CD4-positive, alpha-beta T cell treated with Interleukin-2 at 100 ng/mL for 4 hours (primary cell): ENCODE measurements at places on chromosomes 5 and 9.

DNA sequence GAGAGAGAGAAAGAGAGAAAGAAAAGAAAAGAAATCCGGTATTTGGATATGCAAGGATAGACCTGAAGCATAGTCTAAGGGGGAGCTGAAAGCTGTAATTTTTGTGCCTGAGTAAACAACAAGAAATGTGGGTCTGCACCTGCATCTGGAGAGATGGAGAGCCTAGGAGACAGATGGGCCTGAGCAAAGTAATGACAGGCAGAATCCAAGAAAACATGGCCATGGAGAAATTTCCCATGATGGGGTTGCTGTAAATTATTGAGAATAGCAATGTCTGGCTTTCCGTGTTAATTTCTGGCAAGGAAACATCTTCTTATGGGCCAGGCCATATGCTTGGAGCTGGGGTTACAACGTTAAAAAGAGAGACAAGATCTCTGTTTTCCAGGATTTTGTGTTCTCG is 40.2 kb downstream of the YIPF5 start:
- DNase-seq: no peak

DNA sequence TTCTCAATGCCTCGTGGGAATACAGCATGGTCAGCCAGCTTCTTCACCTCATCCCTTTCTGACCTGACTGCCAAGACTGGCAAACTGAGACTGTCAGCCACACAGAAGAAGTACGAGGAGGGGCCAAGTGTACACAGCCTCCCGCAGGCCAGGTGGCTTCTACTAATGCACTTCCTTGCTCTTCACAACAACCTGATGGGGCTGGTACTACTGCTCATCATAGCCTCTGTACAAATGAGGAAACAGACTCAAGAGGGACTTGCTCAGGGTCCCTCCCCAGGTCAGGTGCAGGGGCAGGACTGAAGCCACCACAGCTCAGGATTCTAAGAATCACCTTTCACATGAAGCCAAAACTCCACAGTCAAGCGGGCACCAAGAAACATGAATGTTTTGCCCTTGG is 21.3 kb downstream of the NIPAL4 start:
- DNase-seq: peak; percentile 18

DNA sequence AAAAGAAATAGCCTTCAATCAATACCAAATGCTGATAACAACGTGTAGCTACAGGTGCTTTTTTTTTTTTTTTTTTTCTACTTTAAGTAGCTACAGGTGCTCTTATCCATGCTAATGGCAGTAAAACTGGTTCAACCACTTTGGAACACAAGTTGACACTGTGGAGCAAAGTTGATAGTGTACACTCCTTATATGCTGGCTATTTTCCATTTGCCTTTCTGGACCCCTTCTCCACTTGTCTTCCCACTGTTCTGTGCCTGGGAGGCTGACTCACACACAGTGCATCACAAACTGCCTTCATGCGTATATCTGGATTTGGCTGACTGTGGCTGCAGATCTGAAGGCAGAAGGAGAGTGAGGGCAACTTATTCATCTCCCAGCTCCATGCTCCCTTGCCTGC is 247.9 kb downstream of the MSX2 start:
- DNase-seq: no peak

- no peak for DNase-seq
Measured at GRCh38 chr9:134895097-134895496, 14.5 kb downstream of the FCN2 start.

- no peak for DNase-seq
Measured at GRCh38 chr9:126327006-126327713, 531 bp downstream of the MVB12B start.

GRCh38 chr5:68193481-68194036 is 22.0 kb upstream of the PIK3R1 start:
- no peak for DNase-seq

DNA sequence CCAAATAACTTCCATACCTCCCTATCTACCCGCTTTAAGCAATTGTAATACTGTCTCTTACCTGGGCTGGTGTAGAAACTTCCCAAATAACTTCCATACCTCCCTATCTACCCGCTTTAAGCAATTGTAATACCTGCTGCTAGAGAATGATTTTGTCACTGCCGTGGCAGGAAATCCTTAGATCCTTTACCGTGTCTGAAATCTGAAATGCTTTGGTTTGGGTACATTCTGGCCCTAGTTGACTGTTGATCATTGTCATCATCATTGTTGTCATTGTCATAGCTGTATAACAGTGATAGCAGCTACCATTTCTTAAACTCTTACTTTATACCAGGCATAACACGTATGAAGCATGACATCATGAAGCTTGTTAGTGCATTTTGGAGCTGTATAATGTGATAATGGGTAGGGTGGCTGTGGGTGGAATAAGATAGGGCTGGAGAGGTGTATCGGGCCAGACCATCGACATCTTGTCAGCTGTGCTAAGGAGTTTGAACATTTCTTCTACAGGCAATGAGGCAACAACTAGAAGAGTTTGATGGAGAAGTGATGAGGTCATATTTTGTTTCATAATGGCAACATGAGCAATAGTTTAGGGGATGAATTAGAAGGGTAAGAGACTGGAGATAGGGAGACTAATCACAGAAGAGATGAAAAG is 15.7 kb downstream of the PIP5K1B start:
- DNase-seq: no peak

DNA sequence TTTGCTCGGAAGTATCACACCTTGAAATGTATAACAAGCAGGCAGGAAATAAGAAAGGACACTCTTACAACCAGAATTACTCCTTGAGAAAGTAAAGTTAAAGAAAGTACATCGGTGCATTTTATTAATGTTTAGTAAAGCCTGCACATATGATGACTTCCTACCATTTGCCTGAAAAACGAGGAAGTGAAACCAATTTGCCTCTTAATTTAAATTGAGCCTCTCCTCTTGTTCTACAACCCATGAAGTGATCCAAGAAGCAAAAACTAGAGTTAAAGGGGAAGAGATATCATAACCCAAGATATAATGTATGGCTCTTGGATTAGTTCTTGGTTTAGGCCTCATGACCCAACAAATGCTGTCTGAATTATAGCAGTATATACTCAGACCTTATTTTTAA is 95.6 kb downstream of the GNAQ start:
- DNase-seq: peak; percentile 5

GRCh38 chr9:10008101-10008799 is 604.6 kb downstream of the PTPRD start:
- no peak for DNase-seq

- no peak for DNase-seq
Measured at GRCh38 chr5:16660982-16661381, 44.2 kb upstream of the RETREG1 start.

GRCh38 chr5:170753311-170753710 is 30.2 kb upstream of the GABRP start:
- no peak for DNase-seq

DNA sequence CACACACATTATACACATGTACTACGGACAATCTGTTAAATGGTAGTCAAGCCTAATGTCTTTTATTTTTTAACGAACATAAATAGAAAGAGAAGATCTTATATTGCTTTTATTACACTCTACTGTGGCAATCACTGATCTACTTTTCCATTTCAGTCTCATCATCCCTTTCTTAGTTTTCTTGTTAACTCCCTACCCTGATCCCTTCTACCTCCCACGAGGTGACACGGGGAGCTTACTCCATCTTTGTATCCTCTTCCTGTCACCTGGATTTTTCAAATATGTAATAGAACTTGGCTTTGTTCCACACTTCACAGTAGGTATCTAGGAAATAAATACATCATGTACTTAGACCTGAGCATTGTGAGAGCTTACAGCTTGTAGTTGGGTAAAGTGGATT is 211.0 kb downstream of the PIK3R1 start:
- DNase-seq: no peak

DNA sequence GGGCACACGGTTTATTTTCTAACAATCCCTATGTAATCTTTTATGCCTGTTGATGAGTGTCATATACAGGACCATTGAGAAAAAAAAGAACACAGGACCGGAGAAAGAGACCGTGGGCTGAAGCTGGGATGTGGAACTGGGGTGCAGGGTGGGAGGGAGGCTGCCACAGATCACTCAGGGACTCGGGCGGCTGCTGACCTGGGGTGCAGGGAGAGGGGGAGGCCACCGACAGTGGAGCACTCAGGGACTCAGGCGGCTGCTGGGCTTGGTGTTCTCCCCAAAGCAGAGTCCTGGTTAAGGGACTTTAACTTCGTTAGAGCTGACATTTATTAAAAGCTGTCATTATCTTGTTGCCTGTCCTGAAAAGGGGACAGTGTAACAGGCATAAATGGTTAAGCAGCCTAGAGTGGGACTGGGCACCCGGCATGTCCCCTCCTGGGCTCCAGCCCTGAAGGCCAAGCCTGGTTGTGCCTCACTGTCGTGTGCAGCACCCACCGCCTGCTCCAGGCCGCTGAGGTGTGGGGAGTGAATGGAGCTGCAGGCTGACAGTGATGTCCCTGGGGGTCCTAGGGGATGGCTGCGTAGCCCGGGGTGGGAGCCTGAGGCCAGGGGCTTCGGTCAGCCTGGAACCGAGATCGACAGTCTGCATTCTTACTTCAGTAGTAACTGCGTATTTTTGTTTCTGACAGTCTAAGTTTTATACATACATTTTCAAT is 14.0 kb downstream of the NDUFS6 start:
- DNase-seq: no peak

DNA sequence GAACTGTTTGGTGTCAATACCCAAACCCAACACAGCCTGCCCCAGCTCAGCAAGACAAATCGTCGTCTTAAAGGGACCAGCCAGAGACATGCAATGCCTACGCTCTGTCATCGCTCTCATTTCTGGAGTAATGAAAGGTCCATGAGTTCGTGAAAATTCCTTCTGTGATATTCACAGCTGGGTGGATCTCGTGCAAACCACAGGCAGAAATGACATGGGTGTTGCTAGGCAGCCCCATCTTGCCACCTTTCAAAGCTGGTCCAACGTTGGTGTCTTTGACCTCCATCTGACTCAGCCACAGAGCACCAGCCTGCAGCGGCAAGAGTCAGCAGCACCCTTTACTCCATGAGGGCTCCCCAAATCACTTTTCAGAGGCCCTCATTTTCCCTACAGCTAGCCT is 215.3 kb downstream of the SLIT3 start:
- DNase-seq: no peak

GRCh38 chr5:39558541-39558940 is 133.8 kb upstream of the DAB2 start:
- DNase-seq: no peak

GRCh38 chr5:82952326-82952725 is 124.9 kb downstream of the TMEM167A start:
- no peak for DNase-seq

DNA sequence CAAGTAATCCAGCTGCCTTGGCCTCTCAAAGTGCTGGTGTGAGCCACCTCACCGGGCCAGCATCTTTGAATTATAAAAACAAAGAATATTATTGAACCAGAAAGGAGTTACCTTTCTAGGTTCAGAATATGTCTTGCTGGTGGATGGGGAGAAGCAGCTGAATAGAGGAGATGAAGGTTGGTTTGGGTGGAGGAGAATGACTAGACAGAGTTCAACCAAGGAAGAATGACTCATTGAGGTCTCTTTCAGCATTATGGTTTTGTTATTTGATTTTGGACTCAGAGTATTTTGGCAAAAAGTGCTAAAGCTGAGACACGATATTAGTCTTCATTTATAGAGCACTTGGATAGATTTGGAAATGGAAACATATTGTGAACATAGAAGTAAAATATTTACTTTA is 75.2 kb upstream of the MPDZ start:
- DNase-seq: no peak

DNA sequence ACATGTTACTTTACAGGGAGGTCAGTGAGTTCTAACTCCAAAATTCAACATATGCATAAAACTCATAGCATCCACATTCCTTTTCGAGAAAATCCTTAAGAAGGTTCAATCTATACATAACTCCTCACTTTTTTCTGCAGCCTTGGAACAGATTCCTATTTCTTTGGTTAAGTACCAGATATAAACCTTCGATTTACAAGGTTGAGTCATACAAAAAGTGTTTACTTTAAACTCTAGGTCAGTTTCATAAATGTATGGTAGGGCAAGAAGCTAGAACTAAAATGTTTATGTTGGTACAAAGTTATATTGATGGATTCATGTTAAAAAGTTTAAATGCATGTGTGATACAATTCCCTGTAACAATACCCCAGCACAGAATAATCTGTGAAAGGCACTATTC is 19.4 kb downstream of the CDKN2AIPNL start:
- no peak for DNase-seq

- DNase-seq: no peak
Measured at GRCh38 chr5:264338-264737, 7.1 kb upstream of the PDCD6 start.

GRCh38 chr5:41404757-41405156 is 105.6 kb downstream of the PLCXD3 start:
- DNase-seq: no peak

GRCh38 chr5:39364367-39364766 is at the start of gene C9:
Gene C9 (minus strand): TSS chr5:39364495. CDS start chr5:39364464, 31 bp downstream.
- DNase-seq: no peak

GRCh38 chr9:549455-549997 is 292.0 kb upstream of the DMRT1 start:
- no peak for DNase-seq

DNA sequence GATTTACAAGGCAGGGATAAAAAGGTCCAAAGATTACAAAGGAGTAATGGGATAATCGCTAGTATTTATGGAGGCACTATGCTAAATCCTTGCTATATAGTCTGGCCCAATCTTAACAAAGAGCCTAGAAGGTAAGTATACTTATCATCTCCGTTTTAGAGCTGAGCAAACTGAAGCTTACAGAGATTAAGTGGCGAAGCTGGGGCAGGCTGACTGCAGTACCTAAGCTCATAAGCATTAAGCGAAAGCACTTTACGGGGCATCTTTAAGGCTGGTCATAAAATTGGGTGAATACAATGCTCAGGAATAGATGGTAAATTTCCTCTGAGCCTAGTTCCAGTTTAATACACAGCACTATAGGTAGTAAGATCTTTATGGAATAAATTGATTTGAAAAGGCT is 30.0 kb upstream of the ZNF366 start:
- no peak for DNase-seq

DNA sequence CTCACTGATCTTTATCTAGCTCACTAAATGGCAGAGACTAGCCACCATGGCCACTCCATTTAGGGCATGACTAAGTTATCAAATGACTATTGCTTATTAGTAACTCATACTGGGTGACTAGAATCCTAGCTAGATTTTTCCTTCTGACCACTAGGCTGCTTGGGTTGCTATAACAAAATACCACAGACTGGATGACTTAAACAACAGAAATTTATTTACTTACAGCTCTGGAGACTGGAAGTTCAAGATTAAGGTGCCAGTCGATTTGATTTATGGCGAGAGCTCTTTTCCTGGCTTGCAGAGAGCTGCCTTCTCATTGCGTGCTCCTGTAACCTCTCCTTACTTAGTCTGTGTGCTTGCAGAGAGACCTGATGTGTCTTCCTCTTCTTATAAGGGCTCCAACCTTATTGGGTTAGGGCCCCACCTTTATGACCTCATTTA is 55.0 kb upstream of the APC start:
- no peak for DNase-seq

GRCh38 chr9:106868565-106868964 is 5.6 kb downstream of the ZNF462 start:
- DNase-seq: no peak

- DNase-seq: peak; percentile 8
Measured at GRCh38 chr5:141373673-141374317, at the start of gene PCDHGA6. Gene PCDHGA6 (plus strand): TSS chr5:141373891. CDS start chr5:141374084, 193 bp downstream.

- DNase-seq: no peak
Measured at GRCh38 chr9:37005517-37006140, 28.4 kb downstream of the PAX5 start.

- peak; percentile 68 for DNase-seq
Measured at GRCh38 chr5:62354028-62354874, 48.2 kb downstream of the KIF2A start.
